ENCODE measurements at places on chromosomes 7 and 10. TPM values are rescaled to one million over a fixed set of nuclear protein-coding genes. Genes with fewer than 3 reads are reported as not detected.

FXYD4 gene
- not detected for total RNA-seq

MALRD1 gene
- total RNA-seq: 4.8 TPM

WNT2 gene
- 23.6 TPM for total RNA-seq

HTR5A gene
- 0.96 TPM for total RNA-seq

ADRB1 gene
- 0.72 TPM for total RNA-seq

NPSR1 gene
- total RNA-seq: not detected

SLC13A1 gene
- 0.48 TPM for total RNA-seq

NPC1L1 gene
- total RNA-seq: 0.48 TPM

AKR1C4 gene
- not detected for total RNA-seq

KAZALD1 gene
- total RNA-seq: 11.8 TPM

PKD2L1 gene
- total RNA-seq: not detected

DNA2 gene
- 9.4 TPM for total RNA-seq

CAPZA2 gene
- 203 TPM for total RNA-seq

PNLIPRP3 gene
- total RNA-seq: 0.96 TPM

STAG3 gene
- 1.9 TPM for total RNA-seq

ANKRD7 gene
- not detected for total RNA-seq

GPNMB gene
- 77.5 TPM for total RNA-seq

PGAM2 gene
- not detected for total RNA-seq

LIPM gene
- not detected for total RNA-seq

OPN1SW gene
- not detected for total RNA-seq

CELF2 gene
- total RNA-seq: 10.1 TPM

SEC23IP gene
- 17.8 TPM for total RNA-seq

TMEM130 gene
- 0.48 TPM for total RNA-seq

SH2D4B gene
- 1.9 TPM for total RNA-seq
